ENCODE measurements at places on chromosomes 12 and 14.

GRCh38 chr14:29926228-29926627, 1.4 kb downstream of the PRKD1 start:
- no peak for DNase-seq

- DNase-seq = no peak
Observed at GRCh38 chr12:111170543-111170942, 198.4 kb downstream of the PHETA1 start.

GRCh38 chr14:103540821-103541708, 12.1 kb downstream of the TRMT61A start:
- DNase-seq = no peak

DNA sequence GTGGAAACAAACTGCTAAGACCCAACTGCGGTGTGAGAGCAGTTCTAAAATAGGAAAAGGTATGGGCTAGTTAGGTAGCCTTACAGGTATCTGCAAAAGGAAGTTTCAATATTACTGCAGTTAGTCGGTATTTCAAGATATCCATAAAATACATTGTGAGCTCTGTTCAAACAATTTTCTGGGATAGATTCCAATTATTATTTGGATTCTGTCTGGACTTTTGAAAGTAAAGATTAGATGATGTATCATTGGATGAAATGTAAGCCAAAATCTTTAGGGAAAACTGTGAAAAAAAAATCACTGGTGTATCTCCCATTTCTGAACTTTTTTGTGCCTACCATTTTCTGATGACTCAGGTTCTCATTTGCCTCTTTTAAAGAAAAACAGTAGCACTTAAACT, 621.6 kb downstream of the CCER1 start:
- no peak for DNase-seq

DNA sequence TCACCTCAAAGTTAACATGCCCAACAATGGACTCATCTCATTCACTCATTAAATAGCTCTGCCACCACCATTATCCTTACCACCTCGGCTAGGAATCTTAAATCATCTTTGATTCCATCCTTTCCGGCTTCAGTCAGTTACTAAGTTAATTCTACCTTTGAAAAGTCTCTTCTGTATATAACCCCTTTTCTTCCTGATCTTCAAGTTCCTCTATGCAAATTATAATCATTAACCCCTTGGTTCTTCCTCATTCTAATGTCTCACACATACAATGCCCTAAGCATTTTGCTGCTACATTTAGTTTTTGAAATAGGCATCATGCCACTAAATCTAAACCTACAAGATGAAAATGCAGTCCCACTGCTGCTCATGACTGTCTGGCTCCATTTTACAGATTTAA, 51.6 kb downstream of the ATP2B1 start:
- DNase-seq = peak; percentile 24
